Activated naive CD8-positive, alpha-beta T cell treated with anti-CD3 and anti-CD28 coated beads for 36 hours (primary cell): ENCODE measurements at places on chromosomes 16 and 17.

DNA sequence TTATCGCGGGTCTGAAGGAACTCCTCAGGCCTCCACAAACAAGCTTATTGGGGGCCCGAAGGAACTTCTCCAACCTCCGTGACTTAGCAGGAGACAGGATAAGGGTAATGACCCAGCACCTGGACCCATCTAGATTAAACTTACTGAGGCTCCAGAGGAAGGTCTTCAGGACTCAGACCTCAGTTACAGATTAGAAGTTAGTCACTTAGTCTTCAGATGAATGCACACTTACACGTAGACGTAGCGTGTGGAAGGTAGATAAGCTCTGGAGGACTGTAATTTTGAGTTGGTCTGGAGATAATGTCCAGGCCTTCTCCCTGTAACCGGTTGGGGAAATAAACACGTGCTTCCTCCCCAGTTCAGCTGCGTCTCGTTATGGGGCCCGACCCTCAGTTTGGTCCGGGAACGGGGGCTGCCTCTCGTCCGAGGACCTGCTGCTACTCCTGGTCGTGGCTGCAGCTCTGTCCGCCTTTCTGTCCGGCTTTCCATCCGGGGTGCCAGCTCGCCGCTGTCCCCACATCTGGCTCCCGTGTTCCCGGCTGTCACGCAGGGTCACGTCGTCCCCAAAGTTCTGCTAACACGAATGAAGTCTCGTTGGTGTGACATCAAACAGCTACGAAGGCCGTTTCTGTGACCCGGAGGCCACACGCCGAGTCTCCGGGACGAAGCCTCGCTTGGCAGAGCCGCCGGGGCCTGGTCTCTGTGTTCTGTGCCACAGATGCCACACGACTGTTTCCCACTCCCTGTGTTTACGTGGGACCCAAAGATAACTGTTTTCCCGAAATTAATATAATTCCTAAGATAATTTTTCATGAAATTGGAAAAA is 11.8 kb upstream of the SECTM1 start:
- no peak for DNase-seq

GRCh38 chr17:33940769-33941370 is 314.2 kb upstream of the CCL2 start:
- no peak for DNase-seq

- no peak for DNase-seq
Measured at GRCh38 chr17:66317629-66318028, 15.2 kb downstream of the PRKCA start.

- DNase-seq = no peak
Measured at GRCh38 chr17:27776882-27777624, 23.3 kb downstream of the NOS2 start.

- DNase-seq = no peak
Measured at GRCh38 chr16:70592106-70592571, 54.2 kb upstream of the IL34 start.

- DNase-seq = no peak
Measured at GRCh38 chr16:81456523-81457325, 12.1 kb downstream of the CMIP start.
